ENCODE measurements at places on chromosomes 2 and 18.
A peak's percentile ranks its signal among the peaks of the same experiment; 100 is the strongest.

- no peak for DNase-seq
Observed at GRCh38 chr18:12049978-12050811, 43.4 kb upstream of the ANKRD62 start.

DNA sequence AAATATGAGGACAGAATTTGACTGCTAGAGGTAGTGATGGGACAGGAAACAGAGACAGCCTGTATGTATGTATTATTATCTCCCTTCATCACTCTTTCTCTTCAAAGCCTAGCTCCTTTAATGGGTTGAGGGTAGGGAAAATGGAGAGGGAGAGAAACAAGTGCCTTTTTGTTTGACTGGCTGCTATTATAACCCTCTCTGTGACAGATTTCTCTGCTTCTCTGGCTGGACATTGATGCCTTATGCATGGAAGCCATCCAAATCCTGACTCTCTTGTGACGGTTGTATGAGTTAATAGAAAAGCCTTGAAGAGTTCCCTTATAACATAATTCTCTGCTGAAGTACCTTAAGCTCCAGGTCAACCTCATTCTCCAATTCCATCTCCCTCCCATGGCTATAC, 118.5 kb upstream of the COL5A2 start:
- DNase-seq: peak; percentile 34

- no peak for DNase-seq
Observed at GRCh38 chr2:149185942-149186490, 144.4 kb upstream of the LYPD6 start.

DNA sequence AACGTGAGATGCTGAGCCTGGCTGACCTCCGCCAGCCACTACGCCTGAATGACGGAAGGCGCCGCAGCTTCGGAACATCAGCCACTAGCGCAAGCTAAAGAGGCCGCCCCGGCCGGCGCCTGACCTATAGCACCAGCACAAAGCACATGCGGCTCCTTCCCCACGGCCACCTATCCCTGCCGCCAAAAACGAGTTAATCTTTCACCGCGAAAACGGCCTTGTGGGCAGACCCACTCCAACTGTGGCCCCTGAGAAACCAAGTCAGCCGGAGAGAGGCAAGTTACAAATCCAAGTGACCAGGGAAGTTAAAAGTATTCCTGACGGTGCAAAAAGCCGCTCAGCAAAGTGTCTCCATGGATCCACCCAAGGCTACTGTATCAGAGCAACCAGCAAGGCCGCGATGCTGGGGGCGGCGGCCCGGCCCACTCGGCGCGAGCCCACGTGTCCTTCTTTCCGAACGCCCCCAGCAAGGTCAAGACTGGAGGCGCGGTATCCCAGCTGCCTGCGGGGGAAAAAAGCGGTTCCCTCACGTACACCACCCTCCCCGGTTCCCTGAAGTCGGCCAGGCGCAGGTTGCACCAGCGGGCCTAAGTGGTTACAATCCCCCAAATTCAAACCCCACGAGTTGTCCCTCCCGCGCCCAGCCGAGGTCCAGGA, 575 bp downstream of the HSPD1 start:
- DNase-seq: peak; percentile 51

DNA sequence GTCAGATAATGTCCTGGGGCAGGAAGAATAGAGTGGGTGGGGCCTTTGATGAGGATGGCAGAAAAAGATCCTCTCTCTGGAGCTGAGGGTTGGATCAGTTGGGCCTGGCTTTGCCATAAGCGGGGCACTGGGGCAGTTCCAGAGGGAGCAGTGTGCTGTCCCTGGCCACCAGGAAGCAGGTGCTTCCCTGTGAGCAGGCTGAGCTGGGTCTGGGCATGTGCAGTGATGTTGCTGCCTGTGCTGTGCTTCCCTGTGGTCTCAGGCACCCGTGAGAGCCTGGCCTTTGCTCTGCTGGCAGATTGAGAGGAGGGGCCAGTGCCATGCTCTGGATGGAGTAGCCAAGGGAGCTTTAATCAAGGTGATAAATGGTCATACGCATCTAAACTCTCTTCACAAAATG, 14.6 kb upstream of the NPPC start:
- no peak for DNase-seq

DNA sequence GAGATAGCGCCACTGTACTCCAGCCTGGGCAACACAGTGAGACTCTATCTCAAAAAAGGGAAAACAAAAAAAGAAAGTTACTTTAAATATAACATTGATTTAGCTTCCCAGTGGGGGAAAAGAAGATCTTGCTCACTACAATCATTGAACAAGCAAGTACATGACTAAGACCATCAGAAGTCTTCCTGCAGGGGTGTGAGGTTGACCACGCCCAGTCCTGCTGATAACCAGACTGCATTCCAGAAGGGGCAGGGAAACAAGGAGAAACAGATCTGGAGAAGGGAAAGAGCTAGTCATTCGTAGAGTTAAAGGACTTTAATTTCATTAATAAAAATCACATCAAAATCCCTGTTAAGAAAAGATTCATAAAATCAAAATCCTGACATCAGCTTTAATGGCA, 77.5 kb downstream of the EPHA4 start:
- DNase-seq: no peak

DNA sequence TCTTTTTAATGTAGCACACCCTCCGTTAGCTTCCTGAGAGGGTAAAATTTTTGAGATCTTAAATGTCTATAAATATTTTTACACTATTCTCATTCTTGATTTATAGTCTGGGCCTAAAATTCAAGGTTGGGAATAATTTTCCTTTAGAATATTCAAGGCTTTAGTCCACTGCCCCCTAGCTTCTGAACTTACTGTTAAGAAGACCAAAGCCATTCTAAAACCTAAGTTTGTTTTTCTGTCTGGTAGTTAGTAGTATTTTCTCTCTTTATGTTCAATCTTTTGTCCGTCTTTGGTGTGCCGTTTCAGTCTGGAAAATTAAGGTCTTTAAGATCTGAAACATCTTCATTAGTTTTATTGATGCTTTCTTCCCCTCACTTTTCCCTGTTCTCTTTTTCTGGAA, 14.5 kb downstream of the OSBPL6 start:
- peak; percentile 28 for DNase-seq

DNA sequence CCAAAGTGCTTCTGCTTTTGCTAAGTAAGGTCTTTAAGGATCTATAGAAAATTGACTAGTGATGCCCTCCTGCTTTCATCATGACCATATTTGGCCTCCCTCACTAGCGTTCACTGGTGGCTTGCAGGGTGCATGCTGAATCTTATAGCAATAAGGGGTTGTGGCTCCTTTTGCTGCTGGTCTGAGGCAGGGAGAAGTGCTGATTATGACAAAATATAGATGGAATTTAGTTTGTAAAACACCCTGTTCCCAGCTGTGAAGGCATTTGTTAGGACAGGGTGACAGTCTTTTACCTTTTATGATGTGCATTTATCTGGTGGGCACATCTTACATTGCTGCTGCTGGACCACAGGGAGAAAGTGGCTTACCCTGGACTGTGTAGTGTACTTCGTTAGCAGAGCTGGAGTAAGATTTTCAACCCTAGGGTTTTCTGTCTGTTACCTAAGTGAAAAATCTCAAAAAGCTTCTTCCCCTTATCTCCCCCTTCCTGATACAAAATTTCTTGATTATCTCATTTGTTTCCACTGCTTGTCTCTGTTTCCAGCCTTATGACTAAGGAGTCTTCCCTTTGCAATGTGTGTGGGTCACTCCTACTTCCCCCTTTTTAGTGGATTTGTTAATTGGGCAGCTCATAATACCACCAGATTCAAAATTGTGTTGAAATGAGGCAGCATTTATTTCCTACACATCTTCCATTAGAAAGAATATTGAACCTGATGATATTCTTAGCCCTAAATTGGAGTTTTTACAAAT, 21.2 kb upstream of the RPL37A start:
- DNase-seq: peak; percentile 35

DNA sequence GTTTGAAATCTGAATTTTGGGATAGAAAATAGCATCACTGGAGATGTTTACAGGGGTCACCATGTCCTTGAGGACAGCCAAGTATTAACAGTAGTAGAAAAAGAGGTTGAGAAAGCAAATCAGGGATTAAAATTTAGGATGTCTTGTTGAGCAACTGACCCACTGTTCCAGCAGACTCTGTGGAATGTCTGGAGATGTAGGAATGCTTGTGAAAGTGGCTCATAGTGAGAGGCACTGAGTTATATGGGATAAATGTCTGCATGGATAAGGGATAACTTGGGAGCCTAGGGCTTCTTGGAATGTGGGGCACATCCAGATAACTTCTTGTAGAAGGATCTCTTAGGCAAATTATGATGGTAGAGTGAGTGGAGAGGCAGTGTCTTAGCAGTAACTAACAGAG, 495.0 kb downstream of the TMX3 start:
- peak; percentile 33 for DNase-seq

DNA sequence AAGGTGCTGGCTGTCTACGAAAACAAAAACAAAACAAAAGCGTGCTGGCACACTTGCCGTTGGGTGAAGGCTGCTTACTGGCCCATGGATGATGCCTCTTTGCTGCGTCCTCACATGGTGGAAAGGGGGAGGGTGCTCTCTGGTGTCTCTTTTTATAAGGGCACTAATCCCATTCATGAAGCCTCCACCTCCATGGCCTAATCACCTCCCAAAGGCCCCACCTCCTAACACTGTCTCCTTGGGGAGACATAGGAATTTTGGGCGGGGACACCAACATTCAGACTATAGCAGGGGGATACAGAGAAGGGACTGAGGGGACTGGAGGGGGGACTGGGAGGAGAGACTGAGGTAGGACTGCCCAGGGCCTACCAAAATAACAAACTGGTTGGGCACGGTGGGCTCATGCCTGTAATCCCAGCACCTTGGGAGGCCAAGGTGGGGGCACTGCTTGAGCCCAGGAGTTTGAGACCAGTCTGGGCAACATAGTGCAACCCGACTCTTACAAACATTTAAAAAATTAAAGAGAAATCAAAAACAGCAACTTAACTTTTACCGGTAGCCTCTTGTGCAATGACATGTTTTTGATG, 14.5 kb downstream of the PTMA start:
- no peak for DNase-seq

DNA sequence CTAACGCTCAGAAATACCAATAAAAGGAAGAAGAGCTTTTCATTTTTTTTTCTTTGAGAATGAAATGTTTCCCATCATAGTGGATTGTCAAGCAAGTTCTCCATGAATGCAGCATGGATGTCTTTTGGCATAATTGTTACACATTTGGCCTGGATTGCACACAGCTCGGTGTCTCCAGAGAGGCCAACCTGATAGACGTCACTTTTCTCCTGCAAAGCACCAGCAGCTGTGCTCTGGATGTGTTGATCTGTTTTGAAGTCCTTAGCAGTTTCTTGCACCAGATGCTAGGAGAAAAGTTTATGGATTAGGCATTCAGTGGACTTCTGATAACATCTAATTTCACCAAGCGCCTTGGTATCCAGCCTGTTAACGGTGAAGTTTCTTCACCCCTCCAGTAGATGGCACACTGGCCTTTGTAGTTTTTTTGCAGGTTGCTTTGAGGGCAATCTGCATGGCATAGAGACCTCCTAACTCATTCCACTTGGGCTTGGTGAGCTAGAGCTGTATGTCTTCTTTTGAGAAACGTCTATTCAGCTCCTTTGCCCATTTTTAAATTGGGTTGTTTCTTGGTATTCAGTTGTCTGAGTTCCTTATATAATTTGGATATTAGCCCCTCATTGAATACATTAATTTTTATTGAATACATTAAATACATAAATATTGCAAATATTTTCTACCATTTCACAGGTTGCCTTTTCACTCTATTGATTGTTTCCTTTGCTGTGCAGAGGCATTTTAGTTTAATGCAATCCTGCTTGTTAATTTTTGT, 59.7 kb downstream of the PTH2R start:
- peak; percentile 31 for DNase-seq

DNA sequence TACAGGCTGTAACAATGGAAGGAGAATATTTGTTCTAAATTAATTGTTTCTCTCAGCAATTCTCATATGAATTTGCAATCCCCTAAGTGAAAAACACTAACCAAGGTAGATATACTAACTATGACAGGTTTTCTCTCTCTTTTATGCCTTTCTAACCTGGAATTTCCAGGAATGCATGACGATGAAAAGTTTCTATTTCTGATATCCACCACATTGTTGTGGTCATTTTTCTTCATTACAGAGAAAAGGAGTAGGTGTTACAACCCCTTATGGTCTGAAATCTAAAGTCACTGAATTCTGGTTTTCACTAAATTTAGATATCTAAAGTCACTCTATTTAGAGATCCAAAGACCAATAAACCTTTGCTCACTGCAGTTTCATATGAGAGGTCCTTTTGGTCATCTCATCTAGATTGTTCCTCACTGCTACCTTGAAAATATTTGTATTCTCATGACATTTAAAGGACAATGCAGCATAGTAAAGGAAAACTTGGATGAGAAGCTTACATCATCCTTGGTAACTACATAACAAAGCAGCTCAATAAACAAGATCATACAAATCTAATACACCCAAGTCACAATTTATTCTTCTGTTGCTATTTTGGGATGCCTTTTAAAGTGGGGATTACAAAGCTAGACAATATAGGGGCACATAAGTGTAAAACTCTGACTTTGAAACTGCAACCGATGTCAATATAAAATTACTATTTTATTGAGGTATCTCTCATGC, 85.8 kb downstream of the TCF4 start:
- DNase-seq: peak; percentile 56

DNA sequence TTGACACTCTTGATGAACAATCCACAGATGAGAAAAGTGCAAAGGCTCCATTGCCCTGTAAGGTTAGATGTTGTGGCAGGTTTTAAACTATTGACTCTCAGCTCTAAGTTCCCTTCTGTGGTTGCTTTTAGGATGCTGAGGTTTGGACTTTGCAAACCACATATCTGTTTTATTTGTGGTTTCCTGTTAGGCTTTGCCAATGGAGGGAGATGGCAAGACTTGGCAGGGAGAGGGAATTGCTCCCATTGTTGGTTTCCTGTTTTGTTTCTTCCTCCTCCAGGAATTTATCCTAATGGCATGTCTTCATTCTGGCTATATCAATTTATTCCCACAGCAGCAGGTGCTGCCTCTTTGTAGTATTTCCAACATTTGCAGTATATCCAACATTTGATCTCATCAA, 772.3 kb downstream of the LRRTM4 start:
- no peak for DNase-seq

DNA sequence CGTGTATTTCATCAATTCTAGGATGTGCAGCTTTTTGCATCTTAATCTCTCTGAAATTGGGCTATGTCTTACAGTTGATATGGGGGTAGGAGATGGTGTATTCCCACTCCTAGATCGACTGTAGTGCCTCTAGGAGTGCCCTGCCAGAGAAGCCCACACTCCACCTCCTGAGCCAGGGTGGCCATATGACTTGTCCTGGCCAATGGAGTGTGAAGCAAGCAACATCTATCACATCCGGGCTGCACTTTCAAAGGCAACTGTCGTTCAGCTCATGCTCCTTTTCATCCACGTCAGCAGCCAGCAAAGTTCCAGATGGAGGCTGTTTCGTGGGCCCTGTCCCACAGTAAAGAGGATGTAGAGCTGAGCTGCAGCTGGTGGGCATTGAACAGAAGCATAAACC, 149.4 kb upstream of the SLC1A4 start:
- DNase-seq: no peak
